ENCODE measurements at places on chromosomes 16 and 17.

DNA sequence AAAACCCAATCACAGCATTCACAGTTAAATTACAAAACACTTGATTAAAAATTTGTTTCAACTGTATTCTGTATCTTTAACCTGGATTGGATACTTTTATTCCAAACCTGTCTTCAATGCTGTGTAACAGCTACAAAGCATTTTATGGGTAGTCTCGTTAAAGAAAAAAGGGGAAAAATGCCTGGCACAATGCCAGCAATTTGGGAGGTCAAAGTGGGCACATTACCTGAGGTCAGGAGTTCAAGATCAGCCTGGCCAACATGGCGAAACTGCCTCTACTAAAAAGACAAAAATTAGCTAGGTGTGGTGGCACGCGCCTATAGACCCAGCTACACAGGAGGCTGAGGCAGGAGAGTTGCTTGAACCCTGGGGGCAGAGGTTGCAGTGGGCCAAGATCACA lies 4.0 kb downstream of the GNA13 start:
- peaks cover 39% of the 10 kb centered on the region for H3K36me3 ChIP-seq
- no peak overlapping the region for H3K27ac ChIP-seq
- no peaks in the 10 kb centered on the region for H3K27me3 ChIP-seq
- H3K4me1 ChIP-seq = peaks cover 53% of the 10 kb centered on the region
- H3K4me3 ChIP-seq = peak overlapping the region; percentile 13

DNA sequence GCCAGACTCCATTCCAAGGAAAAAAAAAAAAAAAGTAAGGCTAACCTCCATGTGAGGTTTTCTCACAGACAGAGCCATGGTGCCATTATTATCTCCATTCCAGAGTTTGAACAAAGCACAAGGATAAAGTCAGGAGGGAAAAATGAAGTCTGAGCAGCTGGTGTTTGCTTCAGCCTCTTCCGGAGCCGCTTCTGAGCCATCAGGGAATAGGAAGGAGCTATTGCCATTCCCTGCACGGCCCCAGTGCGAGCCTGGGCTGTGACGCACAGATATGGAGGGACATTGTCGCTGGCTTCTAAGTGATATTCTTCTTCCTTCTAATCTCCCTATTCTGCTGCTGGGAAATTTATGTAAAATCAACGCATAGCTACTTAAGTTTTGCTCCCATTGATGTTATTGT lies 69.5 kb upstream of the PIRT start:
- no peaks in the 10 kb centered on the region for H3K27me3 ChIP-seq
- H3K4me3 ChIP-seq = no peak overlapping the region
- H3K36me3 ChIP-seq = no peaks in the 10 kb centered on the region
- no peaks in the 10 kb centered on the region for H3K4me1 ChIP-seq
- DNase-seq = no peak

- peaks cover 18% of the 10 kb centered on the region for H3K36me3 ChIP-seq
- DNase-seq = no peak
- no peak overlapping the region for H3K4me3 ChIP-seq
- no peaks in the 10 kb centered on the region for H3K4me1 ChIP-seq
- H3K27ac ChIP-seq = no peak overlapping the region
- H3K27me3 ChIP-seq = no peaks in the 10 kb centered on the region
These were observed 43.4 kb downstream of the VPS53 start for GRCh38 chr17:671076-671762.

GRCh38 chr16:72530434-72530833 lies 358.5 kb upstream of the PMFBP1 start:
- H3K36me3 ChIP-seq = no peaks in the 10 kb centered on the region
- DNase-seq = no peak
- H3K4me1 ChIP-seq = no peaks in the 10 kb centered on the region
- no peaks in the 10 kb centered on the region for H3K27me3 ChIP-seq
- H3K4me3 ChIP-seq = no peak overlapping the region

DNA sequence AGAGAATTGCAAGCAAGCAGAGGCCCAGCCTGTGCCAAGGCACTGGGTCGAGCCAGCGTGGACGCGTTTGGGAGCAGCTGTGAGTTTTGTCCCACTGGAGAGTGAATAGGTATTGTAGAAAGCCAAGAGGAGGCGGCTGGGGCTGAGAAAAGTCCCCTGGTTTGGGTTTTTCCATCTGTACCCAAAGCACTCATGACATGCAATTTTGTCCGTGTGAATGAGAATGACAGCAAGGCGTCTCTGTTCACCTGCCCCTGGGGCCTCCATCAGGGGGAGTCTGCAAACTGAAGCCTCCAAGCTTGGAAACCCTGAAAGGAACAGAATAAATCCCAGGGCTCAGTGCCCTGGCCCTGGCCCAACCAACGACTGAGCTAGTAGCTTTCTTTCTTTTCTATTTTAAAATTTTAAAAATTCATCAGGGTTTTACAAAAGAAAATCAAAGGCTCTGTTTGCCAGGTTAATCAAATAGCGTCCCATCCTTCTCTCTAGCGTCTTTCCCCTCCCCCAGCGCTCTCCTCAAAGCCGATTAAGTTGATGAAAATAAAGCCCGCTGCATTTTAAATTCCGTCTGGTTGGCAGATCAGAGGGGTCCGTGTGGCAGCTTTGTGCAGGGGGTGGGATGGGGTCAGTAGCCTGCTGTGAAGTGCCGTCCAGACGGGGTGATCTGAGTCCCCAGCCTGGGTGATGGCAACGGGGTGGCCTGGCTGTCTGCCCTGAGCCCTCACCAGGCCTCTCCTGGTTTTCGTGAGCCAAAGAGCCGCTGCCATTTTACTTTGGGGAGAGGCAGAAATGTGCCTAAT lies 171.0 kb downstream of the KATNIP start:
- DNase-seq = no peak
- no peak overlapping the region for H3K27ac ChIP-seq
- H3K4me3 ChIP-seq = no peak overlapping the region
- no peaks in the 10 kb centered on the region for H3K27me3 ChIP-seq
- H3K36me3 ChIP-seq = peaks cover 7% of the 10 kb centered on the region

DNA sequence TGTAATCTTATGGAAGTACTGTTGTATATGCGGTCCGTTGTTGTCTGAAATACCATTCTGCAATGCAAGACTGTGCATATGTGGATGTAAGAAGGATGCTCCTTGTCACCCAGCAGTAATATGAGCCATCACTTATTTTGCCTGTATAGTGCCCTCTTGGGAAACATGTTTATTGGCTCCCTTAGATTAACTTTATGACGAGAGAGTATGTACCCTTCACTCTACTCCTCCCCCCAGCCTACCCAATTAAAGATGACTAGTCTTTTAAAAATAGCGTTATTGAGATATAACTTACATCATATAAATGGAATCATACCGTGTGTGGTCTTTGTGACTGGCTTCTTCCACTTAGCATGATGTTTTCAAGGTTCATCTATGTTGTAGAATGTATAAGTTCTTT lies 33.6 kb downstream of the FTO start:
- no peaks in the 10 kb centered on the region for H3K27me3 ChIP-seq
- H3K36me3 ChIP-seq = no peaks in the 10 kb centered on the region
- no peak for DNase-seq

- peaks cover 22% of the 10 kb centered on the region for H3K4me1 ChIP-seq
- no peak for DNase-seq
These were observed 2.2 kb downstream of the MAPK8IP3 start for GRCh38 chr16:1708083-1708767.

DNA sequence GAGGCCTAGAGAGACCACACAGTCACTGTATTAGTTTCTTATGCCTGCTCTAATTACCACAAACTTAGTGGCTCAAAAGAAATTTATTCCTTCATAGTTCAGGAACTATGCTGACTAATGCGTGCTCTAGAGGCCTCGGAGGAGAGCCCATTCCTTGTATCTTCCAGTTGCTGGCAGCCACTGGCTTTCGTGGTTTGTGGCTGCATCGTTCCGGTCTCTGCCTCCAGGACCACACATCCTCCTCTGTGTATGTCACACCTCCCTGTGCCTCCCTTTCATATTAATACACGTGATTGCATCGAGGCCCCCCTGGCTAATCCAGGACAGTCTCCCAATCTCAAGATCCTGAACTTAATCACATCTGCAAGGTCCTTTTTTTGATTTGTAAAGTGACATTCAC lies 16.9 kb upstream of the MYLK3 start:
- no peaks in the 10 kb centered on the region for H3K27me3 ChIP-seq
- no peak for DNase-seq
- H3K27ac ChIP-seq = no peak overlapping the region
- H3K4me3 ChIP-seq = no peak overlapping the region
- no peaks in the 10 kb centered on the region for H3K36me3 ChIP-seq

DNA sequence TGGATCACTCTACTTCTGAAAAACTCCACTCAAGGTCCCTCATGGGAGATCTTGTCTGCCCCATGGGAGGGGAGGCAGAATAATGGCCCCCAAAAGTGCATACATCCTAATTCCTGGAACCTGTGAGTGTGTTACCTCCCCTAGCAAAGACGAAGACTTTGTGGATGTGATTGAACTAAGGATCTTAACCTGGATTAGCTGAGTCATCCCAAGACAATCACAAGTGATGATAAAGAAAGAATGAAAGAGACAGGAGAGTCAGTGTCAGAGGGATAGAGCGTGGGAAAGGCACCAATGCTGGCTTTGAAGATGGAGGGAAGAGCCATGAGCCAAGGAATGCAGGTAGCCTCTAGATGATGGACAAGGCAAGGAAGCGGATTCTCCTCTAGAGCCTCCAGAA lies 374.7 kb upstream of the DYNLRB2 start:
- no peak overlapping the region for H3K4me3 ChIP-seq
- no peak overlapping the region for H3K27ac ChIP-seq
- no peaks in the 10 kb centered on the region for H3K4me1 ChIP-seq
- no peaks in the 10 kb centered on the region for H3K36me3 ChIP-seq
- no peaks in the 10 kb centered on the region for H3K27me3 ChIP-seq
- DNase-seq = no peak

GRCh38 chr17:18356624-18357023 lies 6.7 kb downstream of the SHMT1 start:
- no peak overlapping the region for H3K4me3 ChIP-seq
- H3K27me3 ChIP-seq = no peaks in the 10 kb centered on the region
- H3K27ac ChIP-seq = no peak overlapping the region
- DNase-seq = no peak

- no peak for DNase-seq
- H3K4me1 ChIP-seq = peaks cover 15% of the 10 kb centered on the region
- peaks cover 11% of the 10 kb centered on the region for H3K27me3 ChIP-seq
- H3K27ac ChIP-seq = peak overlapping the region; percentile 44
- no peaks in the 10 kb centered on the region for H3K36me3 ChIP-seq
These were observed 8.5 kb upstream of the BAIAP2 start for GRCh38 chr17:81026266-81027036.

Measured in ascending aorta (tissue), 2 donors.